HTR-8/SVneo (cell line): ENCODE measurements at places on chromosomes 7 and 10.

- DNase-seq, result no peak
Measured at GRCh38 chr10:12484941-12485805, 135.8 kb downstream of the CAMK1D start.

DNA sequence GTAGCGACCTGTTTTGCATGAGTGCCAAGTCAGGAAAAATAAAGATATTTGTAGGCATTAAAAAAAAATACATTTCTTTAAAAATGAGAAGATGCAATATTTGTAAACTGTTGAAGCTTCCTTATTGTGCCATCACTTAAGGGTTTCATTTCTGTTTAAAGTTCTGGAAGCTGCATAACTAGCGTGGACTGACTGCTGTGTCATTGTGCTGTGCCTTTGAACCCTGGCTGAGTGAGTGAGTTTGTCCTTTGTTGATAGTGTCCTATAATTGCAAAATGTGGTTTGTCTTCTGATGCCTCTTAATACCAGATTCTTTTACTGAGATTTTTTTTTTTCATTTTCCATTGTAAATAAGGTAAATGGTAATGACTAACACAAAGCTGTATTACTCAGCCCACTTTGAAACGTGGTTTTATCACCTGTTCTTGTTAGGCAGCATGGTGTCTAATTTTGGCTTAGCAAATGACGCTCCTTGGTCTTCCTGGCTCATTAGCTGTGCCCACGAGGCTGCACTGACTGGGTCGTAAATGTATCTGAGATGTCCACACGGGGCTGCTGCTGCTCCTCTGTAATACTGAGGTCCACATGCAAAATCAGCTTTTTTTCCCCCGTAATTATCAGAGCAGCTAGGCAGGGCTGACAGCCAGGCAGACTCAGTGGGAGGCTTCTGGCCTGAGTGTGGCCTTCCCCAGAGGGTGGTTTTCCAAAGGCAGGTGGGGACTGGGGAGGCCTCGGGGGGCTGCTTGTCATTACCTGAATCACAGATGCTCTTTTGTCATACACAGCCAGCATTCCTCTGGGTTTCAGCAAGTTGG is 14.8 kb downstream of the ZSCAN25 start:
- DNase-seq, result no peak

DNA sequence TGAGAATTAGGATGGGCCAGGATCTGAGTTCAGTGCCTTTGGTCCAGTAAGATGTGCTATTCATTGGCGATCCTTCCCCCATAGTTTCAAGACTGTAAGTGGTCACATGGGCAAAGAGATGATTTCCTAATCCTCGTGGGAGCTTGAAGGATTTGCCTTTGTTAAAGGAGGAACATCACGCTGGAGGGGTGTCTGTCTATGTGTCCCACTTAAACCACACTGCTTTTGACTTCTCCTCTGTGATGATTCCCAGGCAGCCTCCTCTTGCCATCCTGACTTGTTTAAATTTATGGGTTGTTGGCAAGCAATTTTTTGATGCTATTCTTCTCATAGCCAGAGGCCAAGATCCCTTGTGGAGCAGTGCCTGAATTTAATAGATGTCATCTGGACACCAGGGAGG is 154.0 kb downstream of the TCF7L2 start:
- no peak for DNase-seq

DNA sequence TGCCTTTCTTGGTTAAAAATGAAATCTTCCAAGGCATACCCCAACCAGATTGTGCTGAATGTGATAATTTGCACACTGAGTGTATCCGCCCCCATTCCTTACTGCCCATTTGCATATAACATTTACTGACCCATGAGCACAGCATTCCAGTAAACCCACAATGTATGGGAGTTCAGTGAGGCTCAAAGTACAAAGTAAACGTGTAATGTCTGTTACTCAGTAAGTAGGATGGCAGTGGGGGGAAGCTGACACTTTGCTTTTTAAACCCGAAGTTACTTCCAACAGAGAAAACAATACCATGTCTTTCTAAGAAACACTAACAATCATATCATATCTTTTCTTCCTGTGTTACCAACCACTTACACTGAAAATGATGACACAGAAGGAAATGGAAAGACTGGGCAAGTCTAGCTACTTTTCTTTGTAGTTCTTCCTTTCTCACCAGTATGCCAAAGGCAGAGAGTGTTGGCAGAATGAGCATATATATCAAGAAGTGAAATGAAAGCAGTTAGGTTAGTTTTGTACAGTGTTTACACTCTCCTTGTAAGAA is 27.1 kb upstream of the SOSTDC1 start:
- no peak for DNase-seq

DNA sequence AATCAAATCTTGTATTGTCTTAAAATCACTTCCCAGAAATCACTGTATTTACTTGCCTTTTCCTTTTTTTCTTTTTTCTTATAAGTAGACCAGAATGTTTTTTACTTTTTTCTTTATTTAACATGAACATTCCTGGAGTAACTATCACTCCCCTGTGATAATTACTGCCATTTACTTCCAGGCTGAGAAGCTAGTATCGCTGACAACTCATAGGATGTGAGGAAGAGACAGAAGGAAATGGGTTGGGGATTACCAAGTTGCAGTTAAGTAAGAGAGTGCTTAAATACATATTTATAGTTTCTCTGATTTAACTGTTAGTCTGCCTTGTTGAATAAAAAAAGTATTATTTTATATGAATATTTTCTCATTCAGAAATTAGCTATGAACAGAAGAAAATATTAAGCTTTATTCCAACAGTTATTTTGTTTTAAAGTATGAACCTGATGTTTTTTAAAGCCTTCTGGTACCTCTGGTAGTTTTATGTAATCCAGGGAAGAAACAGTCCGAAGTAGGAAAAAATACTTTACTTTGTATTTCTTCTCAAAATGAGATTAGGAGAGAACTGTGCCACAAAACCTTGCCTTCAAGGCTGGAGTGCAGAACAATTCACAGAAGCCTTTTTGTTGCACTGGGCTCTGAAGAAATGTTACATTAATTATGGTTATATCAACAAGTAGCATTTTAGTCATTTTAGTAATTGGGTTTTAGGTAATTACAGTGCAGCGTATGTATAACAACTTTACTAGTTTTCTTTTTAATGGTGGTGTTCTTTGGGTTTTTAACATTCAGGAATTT is 72.8 kb downstream of the SHOC2 start:
- no peak for DNase-seq

- DNase-seq, result no peak
Measured at GRCh38 chr7:42588876-42589275, 323.0 kb downstream of the C7orf25 start.

DNA sequence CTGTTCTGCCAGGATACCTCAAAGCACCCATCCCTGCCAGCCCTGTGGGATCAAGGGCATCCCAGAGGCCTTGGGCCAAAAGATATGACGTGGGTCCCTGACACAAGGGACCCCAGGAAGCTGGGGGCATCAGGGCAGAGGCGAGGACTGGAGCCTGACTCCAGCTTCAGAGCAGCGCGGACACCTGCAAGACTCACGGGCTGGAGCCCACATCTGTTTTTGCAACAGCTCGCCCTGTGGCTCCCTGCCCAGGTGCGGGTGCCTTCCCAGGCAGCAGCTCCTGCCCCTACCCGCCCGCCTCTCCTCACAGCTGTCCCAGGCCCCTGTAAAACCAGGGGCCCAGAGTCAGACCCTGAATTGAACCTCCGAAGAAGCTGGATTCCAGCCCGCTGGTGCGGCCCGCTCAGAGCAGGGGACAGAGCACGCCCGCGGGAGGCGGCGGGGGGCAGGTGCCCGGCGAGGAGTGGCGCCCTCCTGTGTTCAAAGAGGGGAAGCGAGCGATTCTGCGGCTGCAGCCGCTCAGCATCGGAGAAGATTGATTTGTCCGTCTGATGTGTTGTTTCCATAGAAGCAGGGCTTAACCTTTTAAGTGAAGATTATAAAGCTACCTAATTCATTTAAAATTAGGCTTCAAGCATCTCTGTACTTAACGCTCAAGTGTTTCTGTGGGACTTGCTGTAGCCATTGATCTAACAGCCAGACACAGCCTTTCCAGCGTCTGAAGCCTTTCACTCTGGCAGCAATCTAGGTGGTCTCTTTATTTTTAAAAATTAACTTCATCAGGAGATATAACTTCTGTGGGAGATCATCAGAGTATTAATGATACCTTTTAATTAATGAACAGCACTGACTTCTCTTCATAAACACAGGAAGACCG is 88.4 kb downstream of the BEND7 start:
- peak; percentile 60 for DNase-seq

GRCh38 chr10:90779548-90779947 is 78.3 kb downstream of the HTR7 start:
- DNase-seq, result no peak

- DNase-seq, result no peak
Measured at GRCh38 chr7:85162721-85163120, 24.1 kb downstream of the SEMA3D start.

GRCh38 chr7:27189295-27189996 is 4.4 kb upstream of the HOXA11 start:
- DNase-seq, result no peak

DNA sequence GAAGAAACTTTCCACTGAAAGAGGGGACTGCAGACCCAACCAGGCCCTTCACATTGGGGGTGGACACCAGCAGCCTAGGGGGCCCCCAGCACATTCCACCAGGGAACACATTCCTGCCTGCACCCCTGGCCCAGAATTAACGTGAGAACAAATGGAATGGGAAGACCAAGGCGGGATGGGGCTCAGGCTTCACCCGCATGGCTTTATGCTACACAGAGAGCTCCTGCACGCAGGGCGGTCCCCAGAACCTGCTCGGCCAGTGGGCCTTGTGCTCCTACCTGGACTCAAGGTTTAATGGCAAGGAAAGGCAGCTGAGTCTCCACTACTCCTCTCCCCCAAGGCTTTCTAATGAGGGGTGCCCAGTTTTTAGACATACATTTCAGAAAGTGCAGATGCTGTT is 146.3 kb upstream of the GPR26 start:
- no peak for DNase-seq

DNA sequence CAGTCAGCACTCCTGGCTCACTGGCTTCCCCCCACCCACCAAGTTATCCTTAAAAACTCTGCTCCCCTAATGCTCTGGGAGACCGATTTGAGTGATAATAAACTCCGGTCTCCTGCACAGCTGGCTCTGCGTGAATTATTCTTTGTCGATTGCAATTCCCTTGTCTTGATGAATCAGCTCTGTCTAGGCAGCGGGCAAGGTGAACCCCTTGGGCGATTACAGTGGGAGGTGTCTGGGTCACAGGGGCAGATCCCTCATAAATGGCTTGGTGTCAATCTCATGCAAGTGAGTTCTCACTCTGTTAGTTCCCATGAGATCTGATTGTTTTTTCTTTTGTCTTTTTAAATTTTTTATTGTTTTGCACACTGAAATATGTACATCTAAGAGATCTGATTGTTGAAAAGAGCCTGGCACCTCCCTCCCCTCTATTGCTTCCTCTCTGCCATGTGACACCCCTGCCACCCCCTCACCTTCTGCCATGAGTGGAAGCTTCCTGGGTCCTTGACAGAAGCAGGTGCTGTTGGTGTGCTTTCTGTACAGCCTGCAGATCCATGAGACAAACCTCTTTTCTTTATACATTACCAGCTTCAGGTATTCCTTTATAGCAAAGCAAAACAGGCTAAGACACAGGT is 20.5 kb downstream of the OTUD1 start:
- no peak for DNase-seq

GRCh38 chr7:90607196-90607595 is 11.1 kb downstream of the CDK14 start:
- DNase-seq, result no peak

DNA sequence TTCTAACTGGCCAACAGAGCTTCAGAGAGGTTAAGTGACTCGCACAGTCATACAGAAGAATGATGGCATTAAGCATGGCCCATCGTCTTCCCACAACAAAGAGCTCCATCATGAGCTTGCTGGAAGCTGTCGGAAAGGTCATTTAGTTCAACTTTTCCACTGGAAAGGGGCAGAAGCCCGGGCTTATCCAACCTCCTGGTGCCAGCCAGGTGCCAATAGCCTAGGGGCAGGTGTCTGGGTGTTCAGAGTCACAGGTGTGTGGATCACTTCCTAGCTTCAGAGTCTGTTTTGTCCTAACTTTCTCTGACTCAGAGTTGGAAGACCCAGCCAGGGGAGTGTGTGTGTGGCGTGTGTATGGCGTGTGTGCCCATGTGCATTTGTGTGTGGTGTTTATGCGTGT is 1.3 kb upstream of the TRPV6 start:
- no peak for DNase-seq

DNA sequence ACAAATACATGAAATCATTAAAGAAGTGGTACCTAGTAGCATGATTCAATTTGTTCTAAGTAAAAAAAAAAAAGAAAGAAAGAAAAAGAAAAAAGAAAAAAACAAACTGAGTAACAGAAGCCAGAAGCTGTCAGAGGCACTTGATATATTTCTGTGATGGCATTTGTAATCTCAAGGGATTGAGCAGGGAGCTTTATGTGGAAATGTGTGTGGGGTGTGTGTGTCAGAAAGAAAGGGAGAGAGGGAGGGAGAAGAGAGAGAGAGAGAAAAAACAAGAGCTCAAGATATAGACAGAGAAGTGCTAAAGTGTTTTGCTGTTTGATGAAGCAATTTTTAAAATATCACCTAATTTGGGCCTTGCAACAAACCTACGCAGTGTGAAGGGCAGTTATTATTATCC is 357.6 kb upstream of the PCDH15 start:
- no peak for DNase-seq

DNA sequence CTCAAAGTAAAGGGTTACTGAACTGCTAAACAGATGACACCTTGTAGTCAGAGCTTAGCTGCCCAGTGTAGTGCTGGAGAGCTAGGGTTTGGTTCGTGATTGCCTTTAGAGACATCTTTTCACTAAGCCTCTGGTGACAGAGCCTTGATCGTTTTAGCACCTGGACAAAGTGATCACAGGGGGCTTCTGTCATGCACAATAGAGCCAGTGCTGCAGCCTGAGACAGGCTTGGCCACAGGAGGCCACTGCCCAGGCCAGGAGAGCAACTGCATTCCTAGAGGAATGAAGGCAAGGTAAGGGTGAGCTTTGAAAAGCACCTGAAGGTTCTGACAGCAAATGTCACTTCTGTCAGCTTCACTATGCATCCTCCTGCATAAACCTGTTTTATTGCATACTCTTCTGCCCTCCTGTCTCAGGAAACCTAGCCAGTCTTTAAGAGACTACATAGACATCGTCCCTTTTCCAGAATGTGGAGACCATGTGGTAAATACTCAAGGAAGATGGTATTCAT is 122.9 kb downstream of the NPY start:
- DNase-seq, result no peak

DNA sequence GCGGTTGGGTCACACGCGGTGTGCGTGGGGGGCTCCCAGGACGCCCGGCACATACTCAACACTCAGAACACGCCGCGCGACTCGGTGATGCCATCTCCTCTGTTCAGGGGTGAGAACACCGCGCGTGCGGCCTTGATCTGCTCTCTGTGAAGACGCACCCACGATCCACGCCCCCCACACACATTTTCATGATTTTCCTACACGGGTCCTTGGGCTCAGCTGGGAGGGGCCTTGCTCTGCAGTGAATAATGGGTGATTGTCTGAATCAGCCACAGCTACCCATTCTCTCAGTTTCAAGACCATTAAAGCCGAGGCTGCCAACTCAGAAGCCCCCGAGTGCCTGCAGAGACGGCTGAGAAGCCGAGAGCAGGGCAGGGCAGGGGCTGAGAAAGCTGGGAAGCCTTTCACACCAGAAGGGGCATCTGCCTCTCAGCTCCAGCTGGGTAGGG is 54.3 kb upstream of the PDGFA start:
- no peak for DNase-seq
